ENCODE measurements at places on chromosomes 4 and X.

GRCh38 chr4:41890085-41890484 lies 45.1 kb upstream of the TMEM33 start:
- no peak for DNase-seq

DNA sequence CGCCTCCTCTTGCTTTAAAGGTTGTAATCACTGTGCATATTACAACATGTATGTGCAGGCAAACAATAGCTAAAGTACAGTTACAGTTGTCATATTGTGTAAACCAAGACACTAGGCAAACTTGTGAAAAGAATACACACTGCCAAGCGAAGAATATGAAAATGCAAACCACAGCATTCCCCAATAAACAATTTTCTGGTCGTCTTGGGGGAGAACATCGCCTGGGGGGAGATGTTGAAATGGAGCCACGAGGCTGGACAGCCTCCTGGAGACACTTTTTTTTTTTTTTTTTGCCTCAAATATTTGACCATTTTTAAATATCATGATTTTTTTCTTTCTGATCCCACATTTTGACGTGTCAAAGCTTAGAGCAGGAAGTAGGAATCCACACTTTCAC lies 51.7 kb upstream of the PDLIM3 start:
- no peak for DNase-seq

DNA sequence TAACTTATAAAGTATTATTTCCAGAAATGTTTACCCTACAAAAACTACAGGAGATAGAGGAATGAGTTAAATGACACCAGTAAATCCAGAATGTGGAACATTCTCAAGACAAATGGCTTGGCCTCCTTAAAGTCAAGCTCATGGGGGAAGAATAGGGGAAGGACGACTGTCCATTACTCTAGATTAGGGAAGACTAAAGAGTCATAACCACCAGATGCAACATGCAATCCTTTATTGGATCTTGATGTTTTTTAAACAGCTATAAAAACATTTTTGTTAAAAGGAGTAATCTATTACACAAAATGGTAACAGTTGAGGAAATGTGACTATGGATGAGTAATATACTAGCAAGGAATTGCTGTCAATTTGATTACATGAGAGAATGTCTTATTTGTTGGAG lies 11.1 kb downstream of the ACOT9 start:
- no peak for DNase-seq

- no peak for DNase-seq
Observed at GRCh38 chr4:99845708-99846469, 29.3 kb downstream of the DAPP1 start.

DNA sequence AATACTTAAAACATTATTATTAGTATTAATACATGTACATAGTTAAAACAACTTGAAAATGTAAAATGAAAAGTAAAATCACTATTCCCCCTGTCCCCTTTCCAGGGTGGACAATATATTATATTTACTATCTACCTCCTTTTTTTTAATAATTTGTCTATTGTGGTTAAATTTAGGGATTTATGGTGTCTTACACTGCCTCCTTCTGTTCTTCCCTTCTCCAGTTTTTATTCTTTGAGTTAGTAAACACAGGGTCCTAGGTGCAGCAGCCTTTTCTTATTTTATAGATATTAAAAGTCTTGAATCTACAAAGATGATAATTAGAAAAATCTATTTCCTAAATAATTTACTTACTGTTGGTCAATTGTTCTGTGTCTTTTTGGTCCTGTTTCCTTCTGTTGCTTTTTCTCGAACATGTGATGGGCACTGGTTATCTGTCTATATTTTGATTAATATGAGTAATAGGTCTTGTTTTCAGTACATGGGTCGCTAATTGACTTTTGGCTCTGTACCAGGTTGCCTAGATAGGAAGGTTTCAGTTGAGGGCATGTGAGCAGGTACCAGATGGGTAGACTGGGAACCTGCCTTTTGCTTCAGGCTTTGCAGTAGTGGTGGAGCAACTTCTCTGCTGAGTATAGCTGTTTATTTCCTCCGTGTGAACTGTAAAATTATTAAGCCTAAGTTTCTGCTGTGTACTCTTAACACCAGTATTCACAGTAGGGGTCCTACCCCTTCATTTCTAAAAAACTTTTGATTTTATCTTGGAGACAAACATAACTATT lies 1.1 kb downstream of the NUDT9 start:
- DNase-seq, result no peak

GRCh38 chr4:96193061-96193460 lies 353.2 kb downstream of the PDHA2 start:
- no peak for DNase-seq

DNA sequence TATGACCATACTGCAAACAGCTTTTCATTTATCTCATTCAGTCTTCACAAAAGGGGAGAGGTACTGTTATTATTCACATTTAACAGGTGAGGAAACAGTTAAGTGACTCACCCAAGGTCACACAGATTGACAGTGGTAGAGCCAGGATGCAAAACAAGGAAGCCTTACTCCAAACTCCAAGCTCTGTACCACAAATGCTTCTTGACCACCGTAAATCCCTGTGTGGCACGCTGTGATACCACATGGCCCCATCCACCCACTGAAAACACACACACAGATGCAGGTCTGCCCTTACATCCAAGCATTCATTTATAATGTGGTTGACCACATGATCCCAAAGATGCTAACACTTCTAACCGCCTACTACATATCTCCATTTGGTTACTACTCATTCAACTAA lies 129.5 kb downstream of the TSPAN5 start:
- DNase-seq, result no peak

DNA sequence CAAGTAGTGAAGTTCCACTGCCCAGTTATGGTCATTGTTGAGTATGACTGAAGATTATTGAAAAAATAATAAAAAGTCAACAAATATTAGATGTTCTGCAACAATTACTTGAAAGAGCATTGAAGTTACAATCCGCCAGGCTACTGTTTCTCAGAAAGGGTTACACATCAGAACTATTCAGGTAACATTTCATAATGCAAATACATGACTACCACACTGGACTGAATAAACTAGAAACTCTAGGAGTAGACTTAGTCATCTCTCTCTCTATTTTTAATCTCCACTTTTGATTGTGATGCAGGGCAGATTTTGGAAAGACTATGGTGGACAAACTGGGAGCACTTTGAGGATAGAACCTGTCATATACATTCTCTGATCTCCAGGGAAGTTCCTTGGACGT lies 748.2 kb upstream of the ATOH1 start:
- no peak for DNase-seq

DNA sequence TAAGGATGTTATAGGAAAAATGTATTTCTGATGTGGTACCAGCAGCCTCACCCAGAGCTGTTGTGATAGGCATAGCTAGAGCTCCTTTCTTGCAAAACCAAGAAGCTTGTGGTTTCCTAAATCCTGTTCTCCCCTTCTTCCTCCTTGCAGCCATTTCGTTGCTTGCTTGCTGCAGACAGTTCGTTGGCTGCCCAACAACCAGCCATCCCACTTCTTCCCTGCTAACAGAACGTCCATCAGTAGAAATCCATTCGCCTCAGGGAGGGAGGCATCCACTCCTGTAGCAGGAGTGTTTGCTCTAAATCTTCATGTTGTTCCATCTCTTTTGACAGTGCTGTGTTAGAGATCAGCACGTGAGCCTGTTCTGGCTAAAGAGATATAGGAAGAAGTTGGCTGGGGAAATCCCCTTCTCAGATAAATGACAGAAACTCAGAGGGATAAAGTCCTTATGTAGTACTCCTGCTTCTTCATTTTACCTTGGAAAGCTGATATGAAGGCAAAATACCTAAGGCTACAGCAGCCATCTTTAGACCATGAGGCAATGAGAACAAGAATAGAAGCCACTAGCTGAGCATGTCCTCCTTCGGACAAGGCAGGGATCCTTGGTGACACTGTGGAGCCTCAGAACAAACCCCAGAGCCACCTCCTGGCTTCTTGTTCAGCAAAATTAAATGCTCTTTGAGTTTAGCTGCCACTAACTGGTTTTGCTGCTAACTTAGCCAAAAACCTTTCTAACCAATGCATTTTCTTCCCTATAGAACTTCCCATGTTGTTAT lies 68.4 kb upstream of the RELL1 start:
- no peak for DNase-seq

DNA sequence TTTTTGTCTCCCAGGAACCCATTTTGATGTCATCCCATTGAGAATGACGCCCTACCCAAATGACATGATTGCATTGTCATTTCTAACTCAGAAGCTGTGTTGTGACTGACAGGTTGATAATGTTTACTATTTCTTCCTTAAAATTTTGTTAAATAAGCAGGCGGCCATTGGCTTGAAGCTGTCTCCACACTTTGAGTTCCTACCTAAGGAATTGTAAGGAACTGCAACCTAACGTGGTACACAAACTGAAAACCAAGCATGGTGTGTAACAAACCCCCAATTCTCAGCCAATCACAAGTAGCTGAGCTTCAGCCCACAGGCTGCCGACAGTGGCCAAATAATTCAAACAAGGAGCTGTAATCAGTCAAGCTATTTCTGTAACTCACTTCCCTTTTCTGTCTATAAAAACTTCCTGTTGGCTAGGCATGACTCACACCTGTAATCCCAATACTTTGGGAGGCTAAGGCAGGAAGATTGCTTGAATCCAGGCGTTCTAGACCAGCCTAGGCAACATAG lies 2.9 kb upstream of the MND1 start:
- no peak for DNase-seq

GRCh38 chrX:133859860-133860259 lies 125.5 kb downstream of the GPC3 start:
- no peak for DNase-seq

- DNase-seq, result no peak
Observed at GRCh38 chr4:56764223-56764622, 57.3 kb downstream of the SPINK2 start.

DNA sequence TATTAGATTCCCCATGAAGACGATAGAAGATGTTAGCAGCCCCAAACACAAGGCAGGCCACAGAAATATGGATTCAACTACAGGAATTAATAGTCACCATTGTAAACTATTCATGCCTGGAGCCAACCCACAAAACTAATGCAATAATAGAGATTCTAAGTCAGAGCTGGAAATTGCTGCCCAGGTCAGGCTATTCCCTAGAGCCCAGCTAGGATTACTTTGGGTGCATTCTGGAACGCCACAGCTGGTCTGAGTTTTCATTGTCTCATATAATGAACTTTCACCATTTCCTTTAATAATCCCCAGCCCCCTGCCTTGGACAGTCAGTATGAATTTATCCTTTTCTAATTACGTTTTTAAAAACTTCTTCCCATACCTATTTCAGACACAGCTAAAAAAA lies 252.6 kb downstream of the PAPSS1 start:
- no peak for DNase-seq

DNA sequence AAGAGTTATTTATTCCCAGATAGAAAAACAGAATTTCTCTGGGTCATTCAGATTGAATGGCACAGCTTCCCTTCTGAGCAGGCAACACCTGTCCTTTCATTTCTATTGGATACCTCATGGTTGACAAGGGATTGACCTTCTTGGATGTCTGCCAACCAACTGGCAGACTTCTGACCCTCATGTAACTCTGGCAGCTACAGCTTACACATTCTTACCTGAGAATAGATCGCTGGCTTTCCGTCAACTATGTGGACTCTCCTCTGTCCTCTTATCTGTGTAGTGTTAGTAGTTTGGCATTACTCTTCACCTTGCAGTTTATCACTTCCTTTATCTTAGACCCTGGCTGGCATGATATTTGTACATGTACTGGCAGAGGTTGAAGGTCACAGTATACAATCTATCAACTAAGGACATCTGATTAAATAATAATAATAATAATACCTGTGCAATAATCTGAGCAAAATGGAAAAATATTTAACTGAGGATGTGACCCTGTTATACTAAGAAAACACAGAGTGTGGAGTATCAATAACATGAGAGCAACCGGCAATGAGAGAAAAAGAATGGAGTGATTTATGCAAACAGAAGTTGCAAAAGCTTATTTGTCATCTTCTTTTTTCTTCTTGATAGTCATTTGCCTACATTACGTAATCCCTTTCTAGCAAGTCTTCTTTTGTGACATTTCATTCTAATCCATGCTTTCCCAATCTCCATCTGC lies 1118.2 kb downstream of the ARAP2 start:
- DNase-seq, result no peak

DNA sequence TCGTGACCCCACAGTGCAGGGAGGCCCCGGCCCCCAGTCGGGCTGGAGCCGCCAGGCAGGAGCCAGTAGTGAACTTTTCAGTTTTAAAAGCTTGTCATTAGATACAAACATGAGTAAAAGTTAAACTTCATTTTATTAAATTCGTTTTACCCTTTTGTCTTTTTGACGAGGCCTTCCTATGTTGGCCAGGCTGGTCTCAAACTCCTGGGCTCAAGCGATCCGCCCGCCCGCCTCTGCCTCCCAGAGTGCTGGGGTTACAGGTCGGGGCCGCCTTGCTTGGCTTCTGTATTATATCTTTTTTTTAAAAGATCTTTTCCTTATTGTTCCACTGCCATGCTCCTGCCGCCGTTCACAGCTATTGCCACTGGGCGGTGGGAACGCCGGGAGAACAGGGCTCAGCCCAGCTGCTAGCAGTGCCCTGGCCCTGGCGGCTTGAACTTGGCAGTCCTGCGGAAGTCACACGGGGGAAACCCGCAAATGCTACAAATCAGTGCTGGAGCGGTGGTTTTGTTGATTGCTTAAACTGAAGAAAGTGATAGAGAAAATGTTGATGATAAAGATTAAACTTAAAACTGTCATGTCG lies 968 bp upstream of the NELFA start:
- peak; percentile 64 for DNase-seq

DNA sequence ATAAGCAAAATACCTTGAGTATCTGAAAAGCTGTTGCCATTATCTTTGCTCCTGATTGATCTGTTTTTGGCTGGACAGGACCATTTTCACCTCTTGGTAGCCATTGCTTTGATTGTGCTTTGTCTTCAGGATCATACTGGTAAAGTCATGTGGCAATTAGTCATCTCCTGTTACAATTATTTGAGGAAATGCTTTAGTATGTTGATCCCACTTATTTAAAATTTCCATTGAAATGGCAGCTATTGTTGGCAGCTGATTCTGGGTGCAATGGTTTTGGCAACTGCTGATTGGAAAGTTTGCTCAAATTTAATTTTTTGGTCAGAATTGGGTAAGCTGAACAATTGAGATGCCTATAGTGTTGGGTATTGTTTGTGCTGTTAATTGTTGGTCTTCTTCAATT lies 238.3 kb upstream of the TLL1 start:
- no peak for DNase-seq

DNA sequence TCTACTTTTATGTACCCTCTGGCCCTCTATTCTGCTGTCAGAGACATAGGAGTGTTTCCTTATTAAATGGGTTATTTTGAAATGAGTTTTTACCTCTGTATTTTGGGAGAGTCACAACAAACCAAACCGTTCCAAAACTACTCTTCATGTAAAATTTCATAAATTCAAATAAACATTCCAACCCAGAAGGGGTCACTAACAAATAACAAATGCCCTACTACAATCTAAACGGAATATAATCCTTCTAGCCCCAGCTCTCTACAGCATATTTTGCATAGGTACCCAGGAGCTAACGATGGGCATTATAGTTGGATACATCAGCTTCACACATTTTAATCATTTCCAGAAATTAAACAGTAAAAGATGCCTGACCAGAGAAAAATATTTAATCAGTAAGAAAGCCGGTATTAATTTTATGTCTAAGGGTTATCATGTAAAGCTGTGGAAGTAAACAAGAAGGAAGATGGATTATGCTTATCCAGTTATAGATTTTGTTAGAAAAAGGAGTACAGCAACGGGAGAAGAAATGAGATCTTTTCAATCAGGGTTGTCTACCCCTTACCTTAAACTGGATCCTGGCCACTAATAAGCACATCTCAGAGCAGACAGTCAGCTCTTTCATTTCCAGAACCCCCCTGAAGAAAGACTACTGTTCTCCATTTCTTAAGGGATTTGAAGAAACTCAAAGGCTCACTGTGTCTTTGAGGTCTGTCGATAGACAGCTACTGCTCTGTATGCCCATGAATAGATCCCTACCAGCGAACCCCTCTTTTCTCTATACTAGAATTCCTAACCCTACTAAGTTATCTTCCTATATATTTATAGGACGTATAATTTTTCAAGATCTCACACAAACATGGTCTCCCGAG lies 1.2 kb downstream of the UGDH start:
- DNase-seq, result no peak
